ENCODE measurements at places on chromosomes 11 and 22.

DNA sequence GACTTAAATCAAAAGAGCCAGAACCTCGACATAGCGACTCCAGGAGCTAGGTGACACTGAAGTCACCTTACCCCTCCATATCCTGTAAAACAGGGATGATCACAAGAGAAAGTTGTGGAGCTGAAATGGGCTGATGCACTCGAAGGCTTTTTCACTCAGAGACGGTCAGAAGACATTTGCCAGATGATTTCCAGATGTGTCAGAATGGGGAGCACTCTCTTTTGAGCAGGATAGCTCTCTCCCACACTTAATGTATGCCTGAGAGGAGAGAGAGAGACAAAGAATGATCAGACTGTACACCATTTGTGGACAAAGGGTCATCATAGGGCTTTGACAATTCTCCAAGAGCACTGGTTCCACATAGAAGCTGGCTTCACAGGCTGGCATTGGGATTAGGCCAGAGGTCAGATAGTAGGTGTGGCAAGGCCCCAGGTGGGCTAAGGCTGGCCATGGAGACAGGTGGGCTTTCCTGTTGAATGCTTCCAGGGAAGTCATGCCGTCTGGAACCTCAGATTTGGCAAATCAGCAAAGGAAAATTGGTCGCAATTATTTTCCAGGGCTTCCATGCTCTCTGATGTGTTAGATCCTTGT, 42.3 kb upstream of the ETS1 start:
- DNase-seq: peak; percentile 28

GRCh38 chr22:39518144-39518786, 2.1 kb upstream of the ATF4 start:
- peak; percentile 60 for DNase-seq

DNA sequence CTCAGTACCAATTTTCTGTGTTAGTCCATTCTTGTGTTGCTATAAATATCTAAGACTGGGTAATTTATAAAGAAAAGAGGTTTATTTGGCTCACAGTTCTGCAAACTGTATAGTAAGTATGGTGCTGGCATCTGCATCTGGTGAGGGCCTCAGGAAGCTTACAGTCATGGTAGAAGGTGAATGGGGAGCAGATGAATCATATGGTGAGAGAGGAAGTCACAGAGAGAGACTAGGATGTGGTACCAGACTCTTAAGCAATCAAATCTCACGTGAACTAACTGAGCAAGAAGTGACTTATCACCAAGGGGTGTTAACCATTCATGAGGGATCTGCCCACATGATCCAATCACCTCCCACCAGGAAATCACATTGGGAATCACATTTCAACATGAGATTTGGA, 60.8 kb upstream of the ZBED5 start:
- DNase-seq: peak; percentile 63

DNA sequence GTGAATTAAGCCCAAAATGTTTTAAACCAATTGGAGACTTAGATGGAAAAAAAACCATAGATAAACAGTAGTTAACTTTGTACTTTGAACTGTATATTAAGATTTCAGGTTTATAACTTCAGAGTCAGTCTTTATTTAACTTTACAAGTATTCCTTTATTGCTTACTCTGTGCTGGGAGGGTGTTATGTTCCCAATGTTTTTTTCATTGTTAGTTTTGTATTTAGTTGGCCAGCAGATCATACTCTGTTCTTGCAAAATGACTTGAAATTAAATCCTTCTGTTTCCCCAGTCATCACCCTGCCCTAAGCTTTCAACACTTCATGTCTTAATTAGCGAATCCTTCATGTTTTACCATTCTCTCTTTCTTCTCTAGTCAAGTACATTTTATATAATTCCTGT, 25.3 kb downstream of the SIK2 start:
- DNase-seq: peak; percentile 62

- no peak for DNase-seq
These were observed 31.6 kb downstream of the AMOTL1 start for GRCh38 chr11:94799726-94800125.

DNA sequence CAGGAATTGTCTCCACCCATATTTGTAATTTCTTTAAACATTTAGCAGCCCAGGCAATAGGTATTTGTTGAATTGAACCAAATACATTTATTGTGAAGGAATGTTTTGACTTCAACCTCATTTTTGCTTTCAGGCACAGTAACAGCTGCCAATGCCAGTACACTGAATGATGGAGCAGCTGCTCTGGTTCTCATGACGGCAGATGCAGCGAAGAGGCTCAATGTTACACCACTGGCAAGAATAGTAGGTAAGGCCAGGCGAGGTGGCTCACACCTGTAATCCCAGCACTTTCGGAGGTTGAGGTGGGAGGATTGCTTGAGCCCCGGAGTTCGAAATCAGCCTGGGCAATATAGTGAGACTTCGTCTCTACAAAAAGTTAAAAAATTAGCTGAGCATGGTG, 20.9 kb downstream of the ACAT1 start:
- DNase-seq: no peak

DNA sequence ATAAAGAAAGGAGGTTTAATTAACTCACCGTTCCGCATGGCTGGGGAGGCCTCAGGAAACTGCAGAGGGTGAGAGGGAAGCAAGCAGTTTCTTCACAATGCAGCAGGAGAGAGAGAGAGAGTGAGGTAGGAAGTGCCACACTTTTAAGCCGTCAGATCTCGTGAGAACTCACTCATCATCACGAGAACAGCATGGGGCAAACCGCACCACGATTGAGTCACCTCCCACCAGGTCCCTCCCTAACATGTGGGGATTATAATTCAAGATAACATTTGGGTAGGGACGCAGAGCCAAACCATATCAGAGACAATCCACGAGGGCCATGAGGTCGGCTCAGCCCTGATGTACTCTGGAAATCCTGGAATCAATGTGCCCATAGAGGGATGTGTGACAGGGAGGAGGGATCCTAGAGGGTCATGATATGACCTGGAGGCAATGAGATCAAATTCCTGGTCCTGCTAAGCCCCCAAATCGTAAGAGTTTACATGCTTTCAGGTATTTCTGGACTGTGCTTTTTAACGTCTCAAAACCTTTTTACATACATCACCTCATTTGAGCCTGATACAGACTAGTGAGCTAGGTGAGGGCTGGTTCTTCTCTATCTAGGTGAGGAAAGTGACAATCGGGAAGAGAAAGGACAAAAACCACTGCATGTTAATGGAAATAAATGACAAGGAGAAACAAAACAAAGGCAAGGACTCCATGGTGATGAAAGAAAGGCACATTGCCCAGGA, 19.5 kb upstream of the RASSF10 start:
- no peak for DNase-seq

DNA sequence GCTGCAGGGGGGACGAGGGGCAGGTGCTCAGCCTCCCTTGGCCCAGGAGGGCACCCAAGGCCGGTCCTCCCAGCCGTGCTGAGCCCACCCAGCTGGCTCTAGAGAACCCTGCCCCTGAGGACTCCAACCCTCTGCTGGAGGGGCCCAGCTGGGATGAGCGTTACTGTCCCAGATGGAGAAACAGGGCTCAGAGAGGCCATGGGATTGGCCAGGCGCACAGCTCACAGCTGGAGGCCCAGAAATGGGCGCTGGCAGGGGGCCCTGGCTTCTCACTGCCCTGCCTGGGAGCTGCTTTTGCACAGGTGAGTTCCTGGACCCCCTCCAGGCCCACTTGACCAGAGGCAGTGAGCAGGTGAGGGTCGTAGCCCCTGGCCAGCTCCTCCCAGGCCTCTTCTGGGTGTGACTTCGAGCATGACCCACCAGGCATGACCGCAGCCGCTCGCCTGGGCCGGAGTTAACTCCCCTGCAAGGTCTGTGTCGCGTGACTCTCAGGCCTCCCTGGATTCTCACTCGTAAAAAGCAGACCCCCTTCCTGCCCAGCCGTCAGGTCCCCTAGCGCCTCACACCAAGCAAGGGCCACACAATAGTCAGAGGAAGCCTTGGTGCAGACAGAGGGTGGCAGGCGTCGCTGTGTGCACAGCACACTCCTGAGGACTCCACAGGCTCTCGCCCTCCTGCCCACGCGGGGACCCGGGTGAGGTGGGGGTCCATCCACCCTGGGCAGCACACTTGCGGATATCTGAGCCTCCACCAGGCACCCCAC, 19.7 kb upstream of the IL17REL start:
- DNase-seq: no peak

DNA sequence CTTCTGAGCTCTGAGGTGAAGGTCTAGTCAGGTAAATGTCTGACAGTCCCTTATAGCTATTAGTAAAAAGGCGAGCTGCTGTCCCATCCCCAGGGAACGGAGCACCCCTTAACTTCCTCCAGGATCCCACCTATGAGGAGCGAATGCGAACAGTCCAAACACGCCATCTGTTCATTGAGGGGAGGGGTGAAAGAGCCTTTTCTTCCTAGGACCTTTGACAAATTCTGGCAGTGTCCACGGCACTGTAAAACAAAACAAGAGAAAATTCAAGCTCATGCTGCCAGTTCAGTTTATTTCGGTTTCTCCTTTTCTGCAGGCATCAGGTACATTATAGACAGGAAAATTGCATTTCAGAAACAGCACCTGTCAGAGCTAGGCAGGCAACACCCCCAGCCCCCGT, 253.8 kb upstream of the CADM1 start:
- DNase-seq: no peak

GRCh38 chr11:76217653-76218160, 11.4 kb upstream of the WNT11 start:
- no peak for DNase-seq

DNA sequence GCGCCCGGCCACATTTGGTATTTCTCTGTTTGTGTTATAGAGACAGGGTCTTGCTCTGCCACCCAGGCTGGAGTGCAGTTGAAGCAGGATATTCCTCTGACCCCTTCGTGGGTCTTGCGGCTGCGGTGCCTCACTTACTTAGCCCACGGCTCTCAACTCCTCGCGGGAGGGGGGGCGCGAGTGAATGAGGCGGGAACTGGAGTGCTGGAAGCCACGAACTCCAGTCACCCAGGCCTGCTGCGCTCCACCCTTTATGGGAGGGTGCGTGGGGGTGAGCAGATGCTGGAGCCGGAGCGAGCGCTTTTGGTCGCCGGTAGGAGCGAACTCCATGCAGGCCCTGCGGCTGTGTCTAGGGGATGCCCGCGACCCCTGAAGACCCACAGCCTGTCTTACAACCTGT, 1.8 kb downstream of the C11orf54 start:
- no peak for DNase-seq

GRCh38 chr11:13126430-13126829, 117.3 kb downstream of the RASSF10 start:
- peak; percentile 48 for DNase-seq

Measured in fibroblast of mammary gland (primary cell).